NCI-H1694 treated with DMSO at 0.1 percent for 48 hours (cell line): ENCODE measurements at places on chromosomes 5 and 9.

DNA sequence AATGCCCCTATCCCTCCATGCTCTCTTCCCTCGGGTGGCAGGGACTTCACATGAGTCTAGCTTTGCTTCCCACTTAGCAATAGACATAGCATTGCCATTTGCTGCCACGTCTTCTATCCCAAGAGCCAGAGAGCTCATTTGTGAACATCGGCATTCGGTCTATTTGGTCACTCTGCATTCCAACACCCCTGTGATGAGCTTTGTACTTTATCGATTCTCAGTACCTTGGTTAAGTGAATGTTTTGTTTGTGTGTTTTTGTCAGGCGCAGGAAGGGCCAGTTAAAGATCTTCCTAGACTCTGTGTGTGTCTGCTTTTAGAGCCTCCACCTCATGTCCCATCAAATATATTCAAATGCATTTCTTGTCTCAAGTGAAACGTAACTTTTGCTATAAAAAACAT is 141.7 kb downstream of the TARS1 start:
- no peak for DNase-seq

DNA sequence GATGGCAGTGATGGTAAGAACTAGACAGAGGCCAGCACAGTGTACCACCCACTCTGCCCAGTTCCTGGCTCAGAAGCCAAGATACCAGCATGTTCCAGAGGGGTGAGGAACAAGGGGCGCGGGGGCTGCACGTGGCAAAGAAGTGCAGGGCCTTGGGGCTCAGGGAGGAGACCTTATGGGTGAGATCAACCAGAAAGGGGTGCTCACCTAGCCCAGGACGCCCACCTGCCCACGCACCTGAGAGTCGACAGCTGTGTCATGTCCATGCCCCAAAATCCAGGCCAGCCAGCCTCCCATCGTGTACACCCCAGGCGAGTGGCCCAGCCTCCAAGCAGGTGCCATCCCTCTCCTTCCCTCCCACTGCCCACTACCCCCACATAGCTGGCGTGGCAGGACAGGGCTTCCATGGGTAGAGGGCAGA is 34.9 kb downstream of the BICD2 start:
- no peak for DNase-seq

DNA sequence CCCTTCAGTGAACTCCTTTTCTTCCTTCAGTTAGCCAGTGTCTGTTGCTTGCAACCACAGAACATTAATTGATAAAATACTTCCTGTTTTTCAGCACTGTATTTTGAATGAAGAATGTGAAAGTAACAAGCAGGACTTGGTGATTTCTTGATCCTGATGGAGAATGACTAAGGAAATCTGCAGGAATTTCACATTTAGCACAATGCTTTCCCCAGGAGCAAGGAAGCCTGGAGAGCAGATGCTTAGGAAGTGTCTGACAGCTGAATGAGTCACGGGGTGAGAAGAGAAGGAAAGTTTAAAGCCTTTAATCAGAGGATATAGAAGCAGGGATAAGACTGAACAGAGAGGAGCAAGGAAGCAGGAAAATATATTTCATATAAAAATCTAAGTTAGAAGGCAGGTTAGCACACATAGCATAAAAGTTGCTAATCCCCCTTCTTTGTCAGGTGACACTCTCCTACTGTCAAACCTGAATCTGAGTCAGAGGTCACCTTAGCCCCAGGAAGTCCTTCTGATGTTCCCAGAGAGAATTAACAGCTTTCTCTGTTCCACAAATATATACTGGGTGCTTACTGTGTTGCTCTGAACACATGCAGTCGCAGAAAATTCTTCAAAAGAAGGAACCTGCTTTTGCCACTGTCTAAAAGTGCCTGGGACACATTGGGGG is 59.7 kb downstream of the GNA14 start:
- no peak for DNase-seq

DNA sequence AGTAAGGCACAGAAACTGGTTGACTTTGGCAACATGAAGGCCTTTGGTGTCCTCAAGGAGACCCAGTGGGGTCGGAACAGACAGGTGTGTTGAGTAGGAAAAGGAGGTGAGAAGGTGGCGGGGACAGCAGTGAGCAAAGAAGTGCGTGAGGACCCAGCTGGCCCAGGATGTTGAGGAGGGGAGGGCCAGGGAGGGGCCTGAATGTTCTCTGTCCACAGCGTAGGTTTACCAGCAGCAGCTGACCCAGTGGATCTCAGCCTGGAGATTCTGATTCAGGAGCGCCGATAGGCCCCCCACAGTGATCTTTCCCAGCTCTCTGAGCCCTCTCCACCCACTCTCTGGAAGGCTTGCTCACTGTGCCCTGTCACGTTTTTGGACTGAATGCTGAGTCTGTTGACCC is 88.5 kb downstream of the DAB2IP start:
- no peak for DNase-seq

DNA sequence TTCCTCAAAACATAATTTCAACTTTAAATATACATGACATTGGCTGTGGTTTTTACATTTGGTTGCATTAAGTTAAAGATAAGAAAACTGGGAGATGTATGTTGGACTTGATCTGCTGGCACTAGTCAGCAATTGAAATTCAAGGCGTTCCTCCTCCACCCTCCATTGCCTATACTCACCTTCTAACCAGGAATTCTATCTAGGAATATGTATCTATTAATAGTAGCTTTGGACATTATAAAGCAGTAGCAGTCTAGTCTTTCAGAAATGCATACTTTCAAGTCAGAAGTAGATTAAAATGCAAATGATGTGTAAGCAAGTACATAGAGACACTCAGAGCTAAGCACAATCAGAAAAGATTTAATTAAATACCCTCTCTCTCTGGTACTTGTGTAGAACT is 24.9 kb downstream of the FER start:
- no peak for DNase-seq
